ENCODE measurements at places on chromosomes 4 and X.

DNA sequence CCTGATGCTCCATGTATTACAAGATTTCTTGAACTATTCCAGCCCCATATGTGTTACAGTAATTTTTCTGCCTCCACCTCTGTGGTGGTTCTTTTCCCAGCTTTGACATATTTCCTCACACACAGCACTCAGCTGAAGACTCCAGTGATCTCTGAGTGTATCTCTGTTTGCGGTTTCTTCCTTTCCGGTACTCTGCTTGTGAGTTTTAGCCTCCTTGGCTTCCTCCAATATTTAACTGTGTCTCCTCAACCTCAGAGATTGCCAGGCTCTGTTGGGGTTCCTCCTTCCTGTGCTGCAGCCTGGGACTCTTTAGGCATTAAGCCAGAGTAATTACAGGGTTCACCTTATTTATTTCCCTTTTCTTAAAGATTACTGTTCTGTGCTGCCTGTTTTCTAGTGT, 73.2 kb downstream of the NFKB1 start:
- DNase-seq = no peak

GRCh38 chr4:71470524-71470923, 131.7 kb downstream of the SLC4A4 start:
- no peak for DNase-seq

DNA sequence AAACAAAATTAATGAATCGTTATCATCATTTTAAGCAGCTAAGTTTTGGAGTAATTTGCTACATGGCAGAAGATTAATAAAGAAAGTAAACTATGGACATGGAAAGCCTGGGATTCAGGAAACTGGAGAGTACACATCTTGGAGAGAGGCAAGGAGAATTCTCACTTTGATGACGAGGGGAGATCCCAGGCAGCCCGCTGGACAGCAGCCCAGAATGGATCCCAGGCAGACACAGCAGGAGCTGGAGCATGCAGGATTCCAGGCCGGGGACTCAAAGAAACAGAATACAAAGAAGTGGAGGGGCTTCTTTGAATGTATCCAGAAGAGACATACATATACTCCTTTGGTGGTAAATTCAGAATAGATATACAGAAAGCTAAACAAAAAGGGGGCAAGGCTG, 118.0 kb upstream of the ATP6AP2 start:
- no peak for DNase-seq

- DNase-seq = no peak
Measured at GRCh38 chr4:95547715-95548471, 880 bp downstream of the UNC5C start.

DNA sequence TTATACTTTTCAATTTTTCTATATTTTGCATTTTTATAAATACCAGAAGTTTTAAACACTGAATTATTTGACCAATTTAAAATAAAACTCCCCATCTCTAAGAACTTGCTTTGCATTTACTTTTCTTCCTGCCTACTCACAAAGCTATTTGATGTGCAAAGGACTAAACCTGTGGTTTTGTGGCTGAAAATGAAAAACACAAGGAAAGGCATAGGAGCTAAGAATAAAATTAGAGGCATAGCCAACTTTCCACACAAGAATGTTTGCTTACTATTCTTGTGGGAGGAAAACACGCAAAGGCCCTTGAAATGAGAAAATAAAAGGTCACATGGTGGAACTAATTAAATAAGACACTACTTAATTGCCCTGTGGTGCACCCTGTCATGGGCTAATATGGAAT, 221.2 kb downstream of the KLHL13 start:
- no peak for DNase-seq

- DNase-seq = no peak
Measured at GRCh38 chrX:131778269-131779218, 234.7 kb downstream of the OR13H1 start.

GRCh38 chr4:87843936-87844335, 11.2 kb downstream of the MEPE start:
- peak; percentile 12 for DNase-seq

GRCh38 chrX:12978205-12979025, 3.5 kb downstream of the TMSB4X start:
- peak; percentile 45 for DNase-seq

GRCh38 chr4:146342600-146343192, 128.4 kb downstream of the REELD1 start:
- no peak for DNase-seq

DNA sequence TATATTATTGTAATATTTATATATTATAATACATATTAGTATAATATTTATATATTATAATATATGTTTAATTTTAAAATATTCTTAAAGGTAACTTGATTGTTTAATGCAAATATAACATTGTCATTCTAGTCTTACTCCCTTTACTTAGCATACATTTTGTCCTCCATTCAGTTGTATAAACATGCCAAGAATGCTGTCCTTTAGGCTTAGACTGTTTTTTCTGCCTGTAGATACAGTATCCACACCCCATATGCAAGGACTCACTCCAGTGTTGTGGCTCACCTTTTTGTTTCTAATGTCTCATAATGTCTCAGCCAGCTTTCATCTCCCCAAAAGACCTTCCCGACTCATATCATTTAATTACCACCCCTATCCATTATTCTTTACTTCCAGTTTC, 2110.0 kb downstream of the PCDH7 start:
- no peak for DNase-seq

GRCh38 chr4:55466001-55466400, 70.2 kb downstream of the TMEM165 start:
- no peak for DNase-seq

GRCh38 chr4:80201252-80202151, 4.2 kb downstream of the PRDM8 start:
- DNase-seq = no peak

GRCh38 chr4:52952540-52952939, 90.4 kb downstream of the RASL11B start:
- no peak for DNase-seq

DNA sequence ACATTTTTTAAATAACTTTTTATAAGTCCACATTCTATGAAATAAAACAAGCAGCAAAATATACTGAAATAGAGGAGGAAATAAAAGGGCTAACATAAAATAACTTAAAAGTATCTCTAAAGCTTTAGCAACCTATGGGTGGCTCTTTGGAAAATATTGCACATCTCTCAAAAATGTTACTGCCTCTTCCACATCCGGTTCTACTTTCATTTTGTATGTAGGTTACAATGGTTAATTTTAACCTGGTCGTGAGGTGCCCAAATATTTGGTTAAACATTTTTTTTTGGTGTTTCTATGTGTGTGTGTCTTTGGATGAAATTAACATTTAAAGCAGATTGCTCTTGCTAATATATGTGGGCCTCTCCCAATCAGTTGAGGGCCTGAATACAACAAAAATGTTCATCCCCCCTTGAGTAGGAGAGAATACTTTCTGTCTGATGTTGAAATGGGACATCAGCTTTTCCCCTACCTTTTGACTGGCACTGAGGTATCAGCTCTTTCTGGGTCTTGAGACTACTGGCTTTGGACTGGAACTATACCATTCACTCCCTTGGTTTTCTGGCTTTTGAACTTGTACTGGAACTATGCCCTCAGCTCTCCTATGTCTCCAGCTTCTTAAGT, 353.0 kb downstream of the ADAM29 start:
- DNase-seq = no peak

DNA sequence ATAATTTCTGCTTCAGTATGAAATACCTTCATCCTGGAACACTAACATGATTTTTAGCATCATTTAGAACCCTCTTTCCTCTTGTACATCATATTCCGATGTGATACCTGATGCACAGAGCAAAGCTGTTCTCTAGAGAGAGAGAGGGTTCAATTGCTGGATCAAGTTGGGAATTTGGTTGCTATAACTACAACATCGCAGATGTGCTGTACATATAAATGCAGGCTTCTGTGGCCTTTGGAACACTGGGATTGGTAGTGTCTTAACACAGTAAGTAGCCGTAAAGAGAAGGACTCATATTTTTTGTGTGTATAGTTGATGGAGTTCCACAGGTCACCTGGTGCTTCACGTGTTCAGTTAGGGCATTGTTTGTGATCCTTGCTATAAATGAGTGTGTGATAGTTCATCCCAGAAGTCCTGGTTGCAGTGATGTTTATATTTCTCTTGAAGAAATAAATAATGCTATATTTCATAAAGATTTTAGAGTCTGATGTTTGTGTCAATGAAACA, 119.2 kb downstream of the RAPGEF2 start:
- no peak for DNase-seq

GRCh38 chr4:3346146-3346545, 53.3 kb downstream of the RGS12 start:
- DNase-seq = no peak

DNA sequence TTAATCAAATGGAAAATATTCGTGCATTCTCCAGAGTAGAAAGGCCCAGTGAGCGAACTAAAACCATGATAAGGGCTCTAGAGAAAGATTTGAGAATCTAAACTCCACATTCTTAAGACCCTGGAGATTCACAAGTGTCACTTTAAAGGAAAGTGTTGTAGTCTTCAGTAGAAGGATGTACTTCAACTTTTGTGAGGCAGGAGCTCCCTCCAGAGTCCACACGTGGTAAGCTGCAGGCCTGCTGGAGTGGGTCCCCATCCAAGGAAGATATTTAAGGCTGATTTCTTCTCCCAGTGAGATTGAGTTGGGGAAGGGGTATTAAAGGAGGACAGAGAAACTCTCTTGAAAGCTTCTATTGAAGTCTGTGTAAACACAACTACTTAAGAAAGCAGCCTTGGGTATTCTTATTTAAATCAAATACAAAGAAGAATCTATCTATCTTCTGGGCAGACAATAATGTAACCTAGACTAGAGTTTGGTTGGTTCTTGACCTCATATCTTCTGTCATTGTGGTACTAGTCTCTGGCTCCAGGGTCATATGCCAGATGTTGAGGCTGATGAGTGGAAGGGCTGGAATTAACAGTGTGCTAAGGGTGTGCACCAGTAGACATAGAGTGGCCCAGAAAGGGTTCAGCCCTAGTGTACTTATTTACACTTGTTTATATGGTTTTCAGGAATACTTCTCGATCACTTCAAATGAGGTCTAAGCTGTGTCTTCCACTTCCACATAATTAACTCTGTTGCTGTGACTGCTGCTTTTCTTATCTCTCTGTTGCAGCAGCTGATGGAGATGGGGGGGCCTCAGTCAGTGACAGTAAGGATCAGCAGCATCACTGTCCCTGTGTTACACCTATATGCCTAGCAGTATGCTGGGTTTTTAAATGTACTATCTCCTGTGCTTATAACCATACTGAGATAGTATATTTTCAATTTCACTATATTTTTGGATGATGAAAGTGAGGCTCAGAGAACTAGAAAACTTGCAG, 76.1 kb downstream of the HMGB2 start:
- peak; percentile 37 for DNase-seq

GRCh38 chrX:47093248-47093647, 15.0 kb downstream of the RGN start:
- DNase-seq = peak; percentile 1

GRCh38 chr4:88609387-88609786, 17.1 kb downstream of the HERC3 start:
- DNase-seq = no peak

DNA sequence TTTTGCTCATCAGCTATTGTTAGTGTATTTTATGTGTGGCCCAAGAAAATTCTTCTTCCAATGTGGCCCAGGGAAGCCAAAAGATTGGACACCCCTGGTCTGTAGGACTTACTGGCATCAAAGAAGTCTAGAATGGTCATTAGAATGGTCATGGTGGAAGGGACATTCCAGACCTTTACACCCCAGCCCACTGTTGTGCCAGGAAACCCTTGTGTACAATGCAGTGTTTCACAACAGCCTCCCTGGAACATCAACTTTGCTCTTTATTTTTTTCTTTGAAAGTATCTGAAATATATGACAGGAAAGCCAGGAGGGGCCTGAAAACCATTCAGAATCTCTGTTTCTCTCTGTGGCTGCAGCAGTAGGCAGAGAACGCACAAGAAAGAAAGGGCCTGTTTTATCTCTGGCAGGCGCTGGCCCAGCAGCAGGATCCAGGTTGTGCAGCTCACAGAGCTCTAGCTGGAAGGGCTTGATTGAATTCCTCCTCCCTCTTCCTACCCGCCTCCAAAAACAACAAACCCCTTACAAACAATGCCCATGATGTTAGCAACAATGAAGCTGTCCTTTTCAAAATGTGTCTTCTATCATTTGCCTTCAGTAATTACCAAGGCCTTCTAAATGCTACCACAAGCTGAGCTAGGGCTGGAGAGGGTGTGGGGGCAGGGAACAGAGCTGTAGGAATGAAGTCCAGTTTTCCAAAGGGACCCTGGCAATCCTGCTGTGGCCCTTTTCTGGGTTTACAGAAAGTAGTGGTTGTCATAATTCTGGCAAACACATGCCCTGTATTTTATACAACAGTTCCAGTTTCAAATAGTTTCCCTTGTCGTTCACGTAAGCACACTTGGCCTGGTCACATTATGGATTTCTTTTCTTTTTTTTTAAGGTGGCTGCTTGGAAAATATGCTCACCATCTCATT, 32.3 kb upstream of the TFDP3 start:
- no peak for DNase-seq

DNA sequence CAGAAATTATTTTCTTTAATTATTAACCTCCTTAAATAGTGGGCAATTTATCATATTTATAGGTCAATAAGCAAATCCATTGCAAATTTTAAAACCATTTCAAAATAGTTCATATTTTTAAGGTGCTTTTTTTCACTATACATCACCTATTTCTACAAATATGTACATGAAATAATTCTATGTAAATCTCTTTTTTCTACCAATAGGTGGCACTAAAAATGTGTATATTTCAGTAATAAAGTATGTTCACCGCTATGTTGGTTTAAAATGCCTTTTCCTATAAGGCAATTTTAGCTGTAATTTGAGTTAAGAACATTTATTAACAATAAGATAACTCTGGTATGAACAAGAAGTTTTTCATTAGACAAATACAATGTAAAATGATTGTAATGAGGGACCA, 672.2 kb downstream of the KCTD8 start:
- no peak for DNase-seq

DNA sequence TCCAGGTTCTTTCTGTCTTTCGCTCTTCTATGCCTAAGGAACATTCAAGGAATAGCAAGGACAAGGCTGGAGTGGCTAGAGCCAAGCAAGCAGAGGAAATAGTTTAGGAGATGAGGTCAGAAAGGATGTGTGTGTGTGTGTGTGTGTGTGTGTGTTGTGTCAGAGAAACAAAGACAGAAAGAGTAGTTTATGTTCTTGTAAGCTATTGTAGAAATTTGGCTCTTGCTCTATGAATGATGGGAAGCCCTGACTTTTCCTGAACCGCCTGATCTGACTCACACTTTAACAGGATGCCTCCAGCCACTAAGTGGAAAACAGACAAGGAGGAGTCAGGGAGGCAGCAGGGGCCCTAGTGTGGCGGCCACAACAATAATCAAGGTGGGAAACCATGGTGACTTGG, 39.7 kb downstream of the LGI2 start:
- DNase-seq = no peak

DNA sequence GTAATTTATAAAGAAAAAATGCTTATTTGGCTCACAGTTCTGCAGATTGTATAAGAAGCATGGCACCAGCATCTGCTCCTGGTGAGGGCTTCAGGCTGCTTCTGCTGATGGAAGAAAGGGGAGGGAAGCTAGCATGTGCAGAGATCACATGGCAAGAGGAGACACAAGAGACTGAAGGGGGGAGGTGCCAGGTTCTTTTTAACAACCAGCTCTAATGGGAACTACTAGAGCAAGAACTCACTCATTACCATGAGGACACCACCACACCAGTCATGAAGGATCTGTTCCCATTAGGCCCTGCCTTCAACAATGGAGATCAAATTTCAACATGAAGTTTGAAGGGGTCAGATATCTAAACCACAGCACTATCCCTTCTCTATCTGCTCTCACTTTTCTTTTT, 9.4 kb upstream of the COPS4 start:
- no peak for DNase-seq

All from NCI-H446 treated with DMSO at 0.1 percent for 48 hours (cell line).